MM.1S (cell line): ENCODE measurements at places on chromosomes 7 and 10.

- DNase-seq: no peak
Observed at GRCh38 chr7:139909379-139910050, 80.5 kb downstream of the TBXAS1 start.

- DNase-seq: no peak
Observed at GRCh38 chr7:138625084-138625848, 75.9 kb downstream of the SVOPL start.

- DNase-seq: peak; percentile 39
Observed at GRCh38 chr10:3761021-3761686, 23.9 kb downstream of the KLF6 start.

DNA sequence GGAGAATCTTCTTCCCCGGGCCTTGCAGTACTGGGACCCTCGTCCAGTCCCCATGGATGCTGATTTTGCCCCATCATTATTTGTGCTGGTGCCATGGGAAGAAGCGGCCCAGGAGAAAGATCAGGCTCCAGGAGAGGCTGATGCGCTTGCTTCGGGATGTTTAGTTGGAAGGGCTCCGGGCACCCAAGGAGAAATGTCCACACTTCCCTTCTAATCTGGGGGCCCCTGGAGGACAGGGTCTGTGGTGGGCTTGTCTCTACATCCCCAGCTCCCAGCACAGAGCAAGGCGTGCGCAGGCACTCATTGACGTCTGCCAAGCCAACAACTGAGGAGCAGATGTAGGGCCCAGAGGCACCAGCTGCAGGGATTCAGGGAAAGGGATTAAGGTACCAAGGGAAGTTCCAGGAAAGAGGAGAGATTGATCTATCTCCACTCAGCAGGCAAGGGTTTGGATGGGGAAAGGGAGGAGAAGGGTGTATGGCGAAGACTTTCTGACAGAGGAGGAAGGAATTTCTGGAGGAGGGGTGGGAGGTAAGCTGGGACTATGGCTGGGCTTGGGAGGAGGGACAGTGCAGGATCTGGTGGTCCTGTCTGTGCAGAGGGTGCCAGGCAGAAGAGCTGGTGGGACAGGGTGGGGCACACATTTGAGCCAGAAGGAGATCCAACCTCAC lies 38.7 kb upstream of the LEP start:
- no peak for DNase-seq

DNA sequence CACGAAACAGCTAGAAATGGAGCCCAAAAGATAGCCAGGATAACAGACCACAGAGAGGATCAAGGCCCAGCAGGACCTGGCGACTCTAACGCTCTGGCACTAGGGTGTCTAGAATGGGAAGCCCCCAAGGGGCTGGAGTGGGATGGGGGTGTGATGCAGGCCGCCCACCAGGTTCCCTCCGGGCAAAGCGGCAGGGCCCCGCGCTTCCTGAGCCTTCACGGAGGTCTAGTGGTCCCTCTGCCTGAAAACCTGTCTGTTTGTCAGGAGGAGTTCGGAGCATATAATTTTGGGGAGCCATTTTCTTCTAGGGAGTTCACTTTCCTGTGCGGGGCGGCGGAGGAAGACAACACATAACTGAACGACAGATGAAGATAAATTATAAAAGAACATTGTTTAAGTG lies 48.2 kb upstream of the FXYD4 start:
- no peak for DNase-seq

GRCh38 chr10:130498934-130499333 lies 362.7 kb downstream of the GLRX3 start:
- no peak for DNase-seq

DNA sequence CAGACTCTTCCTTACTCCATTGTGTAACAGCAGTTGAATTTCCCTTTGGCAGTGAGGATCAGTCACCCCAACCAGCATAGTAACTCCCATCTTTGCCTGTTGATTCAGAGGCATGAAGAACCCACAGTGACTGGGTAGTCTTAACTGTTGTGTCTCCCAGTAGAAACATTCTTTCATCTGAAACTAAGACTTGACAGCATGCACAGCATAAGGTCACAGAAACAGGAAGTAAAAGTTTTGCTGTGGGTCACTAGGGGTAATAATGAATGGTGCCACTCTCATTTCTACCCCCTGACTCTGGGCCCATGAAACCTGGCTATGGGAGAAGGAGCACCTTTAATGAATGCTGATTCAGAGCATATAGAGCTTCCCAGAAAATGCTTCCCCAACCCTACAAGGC lies 8.3 kb upstream of the FRMPD2 start:
- peak; percentile 58 for DNase-seq

DNA sequence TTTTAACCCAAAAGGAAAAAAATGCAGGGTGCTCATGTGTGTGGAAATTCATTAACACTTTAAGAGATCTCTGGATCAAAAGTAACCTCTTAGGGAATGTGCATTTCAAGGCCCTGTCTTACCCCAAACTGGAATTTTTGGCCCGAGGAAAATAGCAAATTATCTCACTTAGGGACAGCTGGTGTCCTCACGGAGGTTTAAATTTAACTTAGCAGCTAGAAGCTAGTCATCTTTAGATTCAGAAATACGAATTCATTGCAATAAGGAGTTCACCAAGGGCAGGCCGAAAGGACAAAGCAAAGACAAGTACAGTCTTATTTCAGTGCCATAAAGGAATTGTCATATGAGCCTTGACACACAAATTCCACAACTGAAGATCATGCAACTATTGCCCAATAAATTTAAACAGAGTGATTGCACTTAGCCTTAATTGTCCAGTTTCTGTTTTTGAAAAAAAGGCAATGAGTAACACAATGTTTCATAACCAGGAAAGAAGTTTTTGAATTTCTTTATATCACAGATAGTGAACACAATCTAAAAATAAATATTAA lies 22.4 kb upstream of the SEMA3C start:
- DNase-seq: no peak

GRCh38 chr7:144487901-144488300 lies 84.4 kb upstream of the NOBOX start:
- DNase-seq: no peak

DNA sequence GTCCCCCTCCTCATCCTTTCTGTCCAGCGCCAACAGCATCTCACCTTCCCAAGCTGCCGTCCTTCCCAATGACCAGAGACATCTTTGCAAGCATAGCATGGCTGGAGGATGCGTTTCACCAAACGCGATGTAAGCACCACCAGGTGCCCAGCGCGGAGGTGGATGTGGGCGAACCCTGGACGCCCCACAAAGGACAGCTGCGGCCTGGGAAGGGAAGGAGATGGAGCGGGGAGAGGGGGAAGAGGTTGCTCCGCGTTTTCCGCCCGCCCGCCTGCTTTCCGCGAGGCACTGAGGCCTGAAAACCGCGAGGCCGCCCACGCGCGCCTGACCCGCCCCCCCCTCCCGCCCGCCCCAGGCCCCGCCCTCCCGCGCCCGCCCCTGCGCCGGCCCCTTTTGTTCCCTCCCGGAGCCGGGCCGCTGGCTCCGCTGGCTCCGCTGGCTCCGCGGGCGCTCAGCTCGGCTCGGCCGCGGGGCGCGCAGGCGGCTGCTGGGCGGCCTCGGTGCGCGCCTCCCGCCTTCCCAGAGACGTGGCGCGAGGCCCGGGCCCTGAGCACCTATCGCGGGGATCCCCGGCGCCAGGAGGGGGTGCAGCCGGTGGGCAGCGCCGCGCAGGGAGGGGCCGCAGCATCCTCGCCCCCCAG lies at the start of gene CLIP2:
Gene CLIP2 (plus strand): TSS at position 390 of the 641 bp plus-strand sequence. CDS start 28,140 bp downstream, outside the sequence.
- DNase-seq: peak; percentile 68

- DNase-seq: no peak
Observed at GRCh38 chr10:42898037-42898960, 115.7 kb downstream of the BMS1 start.

- no peak for DNase-seq
Observed at GRCh38 chr10:98308669-98309365, 40.8 kb upstream of the LOXL4 start.

DNA sequence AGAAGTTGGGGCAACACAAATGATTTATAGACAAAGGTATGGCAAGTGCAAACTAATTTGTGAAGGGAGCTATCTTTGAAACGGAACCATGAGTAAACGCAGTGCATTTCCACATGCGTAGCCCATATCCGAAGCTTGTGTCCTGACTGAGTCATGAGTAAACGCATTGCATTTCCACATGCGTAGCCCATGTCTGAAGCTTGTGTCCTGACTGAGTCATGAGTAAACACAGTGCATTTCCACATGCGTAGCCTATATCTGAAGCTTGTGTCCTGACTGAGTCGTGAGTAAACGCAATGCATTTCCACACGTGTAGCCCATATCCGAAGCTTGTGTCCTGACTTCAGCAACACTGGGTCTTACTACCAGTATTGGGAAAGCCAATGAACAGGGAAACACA lies 95.0 kb downstream of the CELF2 start:
- DNase-seq: no peak

- DNase-seq: no peak
Observed at GRCh38 chr7:105877736-105878135, 1.3 kb upstream of the ATXN7L1 start.

DNA sequence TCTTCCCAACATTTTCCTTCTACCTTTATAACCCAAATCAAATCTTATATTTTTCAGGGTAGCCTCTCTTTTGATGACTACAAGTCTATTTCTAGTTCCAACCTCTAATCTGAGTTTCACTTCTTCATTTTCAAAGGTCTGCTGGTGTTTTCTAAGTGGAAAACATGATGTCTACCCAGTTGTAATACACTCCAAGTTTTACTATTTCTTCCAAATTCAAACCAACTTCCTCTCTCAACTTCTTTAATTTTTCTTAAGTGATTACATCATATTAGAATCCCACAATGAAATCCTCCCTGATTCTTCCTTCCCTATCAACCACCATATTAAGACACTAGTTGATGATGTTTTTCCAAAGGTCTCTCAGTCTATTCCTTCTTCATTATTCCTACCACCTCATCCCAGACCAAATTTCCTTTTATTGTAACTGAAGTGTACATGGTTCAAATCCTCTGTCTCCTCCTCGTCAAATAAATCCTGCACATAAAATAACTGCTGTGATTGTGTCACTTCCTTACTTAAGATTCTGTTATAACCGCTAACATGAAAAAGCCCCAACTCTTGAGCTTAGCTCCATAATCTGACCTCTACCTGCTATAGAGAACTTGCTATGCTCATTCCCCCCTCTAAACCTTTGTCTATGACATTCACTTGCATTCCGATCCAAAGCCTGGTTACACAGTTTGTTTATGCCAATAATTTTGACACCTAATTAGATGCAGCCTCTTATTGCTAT lies 12.7 kb downstream of the TAS2R38 start:
- DNase-seq: peak; percentile 49

- no peak for DNase-seq
Observed at GRCh38 chr7:22787951-22788350, 34.7 kb downstream of the TOMM7 start.
